ENCODE measurements at places on chromosomes 2 and 18.

DNA sequence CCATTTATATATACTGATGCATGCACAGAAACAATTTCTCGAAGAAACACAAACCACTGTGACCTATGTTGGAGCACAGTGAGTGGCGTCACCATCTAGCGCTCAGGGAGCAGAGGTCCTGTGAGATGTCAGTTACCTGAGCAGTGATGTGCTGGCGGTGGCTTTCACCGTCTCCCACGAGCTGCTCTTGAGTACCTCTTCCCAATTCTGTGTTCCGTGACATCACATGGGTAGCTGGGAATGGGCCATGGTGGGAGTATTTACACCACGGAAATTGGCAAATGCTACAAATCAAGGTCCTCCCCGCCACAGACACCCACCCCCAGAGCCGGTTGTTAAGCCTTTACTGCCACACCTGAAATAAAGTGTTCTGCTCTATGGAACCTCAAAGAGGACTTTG, 24.4 kb downstream of the GBX2 start:
- DNase-seq, result no peak

GRCh38 chr2:133598769-133599168, 30.5 kb upstream of the NCKAP5 start:
- no peak for DNase-seq

GRCh38 chr2:205925373-205926337, 160.3 kb downstream of the INO80D start:
- DNase-seq, result peak; percentile 51

- no peak for DNase-seq
Observed at GRCh38 chr2:126784621-126785020, 114.1 kb upstream of the TEX51 start.

GRCh38 chr2:238989484-238989883, 141.6 kb downstream of the TWIST2 start:
- DNase-seq, result no peak

DNA sequence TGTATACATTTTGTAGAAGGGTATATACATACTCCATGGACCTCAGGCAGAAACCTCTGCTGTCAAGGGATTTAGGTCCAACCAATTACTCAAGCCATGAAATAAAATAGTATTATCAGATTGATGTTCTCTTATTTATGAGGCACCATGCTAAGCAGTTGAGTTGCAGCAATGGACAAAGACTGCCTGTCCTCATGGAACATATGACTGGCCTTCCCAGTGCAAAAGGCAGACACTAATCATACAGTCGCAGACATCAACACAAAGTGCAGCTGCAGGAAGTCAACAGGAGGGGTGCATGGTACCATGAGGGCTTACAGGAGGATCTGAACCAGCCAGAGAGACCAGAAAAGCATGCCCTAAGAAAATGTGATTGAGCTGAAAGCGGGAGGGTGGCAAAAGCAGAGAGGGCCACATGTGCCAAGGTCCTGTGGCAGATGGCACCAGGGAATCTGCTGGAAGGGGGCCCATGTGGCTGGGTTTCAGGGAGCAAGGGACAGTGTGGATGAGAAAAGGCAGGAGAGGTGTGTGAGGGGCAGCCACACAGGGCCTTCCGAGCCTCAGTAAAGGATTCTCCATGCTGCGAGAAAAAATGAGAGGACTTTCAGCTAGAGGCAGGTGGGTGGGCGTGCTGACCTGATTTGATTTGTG, 61.4 kb upstream of the RNF152 start:
- no peak for DNase-seq

DNA sequence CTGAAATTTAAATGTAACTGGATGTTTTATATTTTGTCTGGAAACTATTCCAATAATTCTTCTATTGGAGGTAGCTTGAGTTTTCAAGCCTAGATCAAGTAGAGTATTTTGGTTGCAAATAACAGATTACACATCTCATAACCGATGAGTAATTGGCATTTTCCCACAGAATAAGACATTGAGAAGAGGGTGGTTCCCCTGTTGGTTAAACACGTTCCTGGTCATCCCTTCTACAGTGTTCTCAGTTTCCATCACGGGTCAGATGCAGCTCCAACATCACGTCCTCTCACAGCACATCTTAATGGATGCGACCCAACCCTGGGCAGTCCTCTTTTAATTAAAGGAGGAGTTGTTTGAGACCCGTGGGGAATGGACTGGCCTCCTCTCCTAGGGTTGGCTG, 149.0 kb upstream of the ZNF516 start:
- DNase-seq, result no peak

DNA sequence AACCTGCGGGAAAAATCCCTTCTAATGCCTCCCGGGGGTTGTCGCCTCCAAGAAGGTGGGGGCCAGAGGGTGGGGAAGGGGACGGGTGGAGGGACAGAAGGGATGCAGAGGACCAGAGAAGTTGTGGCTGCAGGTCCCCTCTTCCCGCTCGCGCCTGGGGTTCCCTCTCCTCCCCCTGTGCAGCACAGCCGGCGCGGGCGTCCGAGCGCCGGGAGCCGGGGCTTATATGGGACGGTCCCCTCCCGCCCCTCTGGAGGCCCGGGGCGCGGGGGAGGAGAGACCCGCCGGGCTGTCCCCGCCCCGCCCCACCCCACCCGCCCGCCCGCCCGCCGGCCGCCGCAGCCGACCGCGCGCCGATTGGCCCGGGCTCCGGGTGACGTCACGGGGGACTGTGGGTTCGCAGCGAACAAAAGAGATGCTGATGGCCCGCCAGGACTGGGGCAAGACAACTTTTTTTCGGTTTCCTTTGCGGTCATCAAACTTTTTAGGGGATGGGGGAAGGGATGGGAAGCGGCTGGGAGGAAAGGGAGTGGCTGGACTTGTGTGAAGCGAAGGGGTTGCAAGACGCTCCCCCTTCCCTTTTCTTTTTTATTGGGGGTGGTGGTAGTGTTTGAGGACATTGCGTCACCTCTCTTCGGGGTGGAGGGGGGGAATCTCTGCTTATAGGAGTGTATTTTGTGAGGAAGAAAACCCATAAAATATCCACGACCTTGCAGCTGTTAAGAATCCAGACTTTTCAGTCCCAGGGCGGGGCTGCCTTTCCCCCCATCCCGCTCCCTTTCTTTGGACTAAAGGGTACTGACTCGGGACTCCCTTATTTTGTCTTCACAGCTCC, at the start of gene FN1:
TSS of gene FN1 (minus strand) at position 199 of the 835 bp plus-strand sequence. CDS start 266 bp downstream, outside the sequence.
- peak; percentile 12 for DNase-seq

GRCh38 chr2:18410543-18410942, 149.9 kb downstream of the RDH14 start:
- DNase-seq, result no peak

DNA sequence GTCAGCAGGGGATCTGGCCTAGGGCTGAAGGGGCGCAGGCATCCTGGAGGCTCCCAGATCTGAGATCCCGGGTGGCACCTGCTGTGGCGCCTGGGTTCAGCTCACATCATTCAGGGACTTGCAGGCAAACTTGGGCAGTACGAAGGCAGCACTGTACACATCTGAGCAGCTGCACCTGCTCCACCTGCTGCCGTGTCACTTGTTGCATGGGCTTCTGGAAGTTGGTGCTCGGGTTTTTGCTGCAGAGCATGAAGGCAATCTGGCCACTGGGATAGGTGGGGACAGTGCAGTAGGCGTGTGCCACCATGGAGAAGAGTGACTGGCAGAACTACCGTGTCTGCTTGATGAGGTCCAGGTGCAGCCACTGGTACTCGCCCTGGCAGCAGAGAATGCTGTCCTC, 48.6 kb downstream of the UGGT1 start:
- DNase-seq, result no peak

DNA sequence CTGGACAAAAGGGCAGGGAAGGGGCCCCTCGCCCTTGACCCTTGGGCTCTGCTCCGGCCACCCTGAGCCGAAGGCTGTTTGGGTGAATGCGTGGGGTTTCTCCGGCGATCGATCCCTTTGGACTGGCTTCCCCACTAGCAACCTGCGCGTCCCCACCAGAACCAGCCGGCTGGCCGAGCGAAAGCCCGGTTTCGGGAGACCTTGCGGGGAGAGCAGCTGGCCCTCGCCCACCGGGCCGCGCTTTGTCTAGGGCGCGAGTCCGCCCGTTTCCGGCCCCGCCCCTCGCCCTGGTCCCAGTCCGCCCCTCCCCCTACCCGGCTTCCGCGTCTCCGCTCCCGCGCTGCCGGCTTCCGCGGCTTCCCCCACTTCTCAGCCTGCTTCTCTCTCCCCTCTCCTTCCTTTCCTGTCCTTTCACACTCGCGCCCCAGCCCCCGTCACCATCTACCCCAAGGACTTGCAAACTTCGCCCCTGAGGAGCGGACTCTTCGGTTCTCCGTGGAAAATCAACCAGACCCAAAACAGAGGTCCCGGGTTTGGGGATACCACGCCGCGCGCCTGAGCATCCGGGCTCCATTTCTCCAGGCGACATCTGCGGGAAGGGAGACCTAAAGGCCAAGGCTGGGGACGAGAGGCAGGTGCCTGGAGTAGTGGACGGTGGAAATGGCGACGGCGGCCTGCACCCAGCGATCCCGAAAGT, 48.0 kb upstream of the ATP6V1B1 start:
- DNase-seq, result no peak
